GM12864 (cell line): ENCODE measurements at places on chromosomes 1 and 21.

DNA sequence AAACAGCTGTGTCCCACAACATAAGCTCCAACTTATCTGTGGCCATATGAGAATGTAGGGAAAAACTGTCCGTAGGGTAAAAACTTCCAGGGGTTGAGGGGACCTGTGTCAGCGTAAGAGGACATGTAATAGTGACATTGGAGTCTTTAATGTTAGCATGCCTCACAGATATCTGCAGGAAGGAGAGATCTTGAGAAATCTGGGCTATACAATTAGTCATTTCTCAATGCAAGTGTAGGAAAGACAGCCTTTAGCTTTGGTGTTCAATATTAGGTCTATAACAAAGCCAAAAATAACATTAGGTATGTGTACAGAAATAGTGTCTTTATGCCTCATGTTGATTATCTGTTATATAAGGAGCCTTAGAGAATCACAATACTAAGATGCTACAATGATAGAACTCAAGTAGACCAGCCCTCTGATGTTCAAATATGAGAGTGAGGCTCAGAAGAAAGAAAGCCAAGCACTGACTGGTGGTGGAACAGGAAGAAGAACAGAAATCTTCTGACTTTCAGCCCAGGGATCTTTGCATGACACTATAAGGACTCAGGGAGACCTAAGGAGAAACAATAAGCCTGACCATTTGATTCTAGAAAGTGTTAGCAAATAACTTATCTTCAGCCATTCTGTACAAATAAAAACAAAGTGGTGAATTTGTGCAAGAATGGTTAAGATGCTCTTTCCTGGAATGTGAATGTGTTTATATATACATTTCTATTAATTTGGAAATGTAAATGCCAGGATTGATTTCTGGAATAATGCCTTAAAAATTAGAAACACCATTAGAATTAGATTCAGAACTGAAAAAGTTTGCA lies 152.6 kb downstream of the ZC3H11B start:
- DNase-seq = no peak

DNA sequence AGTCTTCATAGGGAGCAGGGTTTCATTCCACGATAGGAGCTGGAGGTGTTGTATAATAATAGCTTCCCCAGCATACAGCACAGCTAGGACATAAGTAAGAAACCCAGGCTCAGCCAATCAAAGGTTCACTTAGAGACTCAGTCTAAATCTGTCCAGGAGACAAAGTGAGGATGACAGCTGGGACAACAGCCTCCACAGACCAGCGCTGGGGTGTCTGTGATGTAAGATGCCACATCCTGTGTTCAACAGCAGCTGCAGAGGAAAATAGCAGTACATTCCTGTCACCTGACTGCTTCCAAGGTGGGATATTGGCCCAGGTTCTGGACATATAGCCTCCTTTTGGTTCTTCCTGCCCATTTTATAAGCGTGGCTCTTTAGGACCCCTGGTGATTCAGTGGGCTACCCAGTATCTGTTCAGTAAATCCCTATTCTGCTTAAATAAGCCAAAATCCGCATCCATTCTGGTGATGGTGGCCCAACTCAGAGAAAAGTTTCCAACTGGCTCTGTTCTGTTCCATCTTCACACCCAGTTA lies 176.8 kb upstream of the SYT6 start:
- DNase-seq = no peak

GRCh38 chr1:175687622-175688415 lies 55.6 kb downstream of the TNR start:
- DNase-seq = no peak

DNA sequence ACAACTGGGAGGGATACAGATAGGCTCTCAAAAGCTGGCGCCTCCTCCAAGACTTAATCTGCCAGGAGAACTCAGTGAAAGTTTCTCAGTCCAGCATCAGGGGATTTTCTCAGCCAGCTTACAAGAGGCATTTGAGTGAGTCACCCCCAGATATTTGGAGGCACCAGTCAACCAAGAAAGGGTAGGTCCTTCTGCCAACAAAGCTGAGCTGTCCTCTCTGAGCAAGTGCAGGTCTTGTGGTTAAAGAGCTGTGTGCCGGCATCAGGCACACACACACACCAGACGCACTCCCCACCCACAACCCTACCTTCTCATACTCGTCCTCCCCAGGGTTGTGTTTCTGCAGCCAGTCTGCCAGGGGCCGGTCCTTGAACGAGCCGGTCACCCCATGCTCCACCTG lies 27.0 kb upstream of the PPP1R15B start:
- no peak for DNase-seq

GRCh38 chr1:11648039-11648438 lies 6.2 kb downstream of the FBXO2 start:
- DNase-seq = no peak

GRCh38 chr1:200959411-200959921 lies 64.0 kb downstream of the KIF21B start:
- DNase-seq = no peak

GRCh38 chr1:173149887-173150286 lies 57.2 kb downstream of the TNFSF4 start:
- no peak for DNase-seq

- DNase-seq = no peak
Measured at GRCh38 chr1:30778154-30778978, 20.8 kb upstream of the LAPTM5 start.

- DNase-seq = no peak
Measured at GRCh38 chr1:20386323-20387081, 95.8 kb downstream of the VWA5B1 start.

DNA sequence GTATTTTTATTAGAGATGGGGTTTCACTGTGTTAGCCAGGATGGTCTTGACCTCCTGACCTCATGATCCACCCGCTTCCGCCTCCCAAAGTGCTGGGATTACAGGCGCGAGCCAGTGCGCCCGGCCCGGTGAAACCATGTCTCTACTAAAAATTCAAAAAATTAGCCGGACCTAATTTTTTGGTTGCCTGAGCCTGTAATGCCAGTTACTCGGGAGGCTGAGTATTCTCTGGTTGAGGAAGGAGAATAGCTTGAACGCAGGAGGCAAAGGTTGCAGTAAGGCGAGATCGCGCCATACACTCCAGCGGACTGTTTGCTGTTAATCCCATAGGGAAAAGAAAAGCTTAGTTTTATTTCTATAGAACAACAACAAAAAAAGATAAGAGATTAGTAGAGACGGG lies 29.9 kb upstream of the HJV start:
- DNase-seq = no peak

- no peak for DNase-seq
Measured at GRCh38 chr1:204602111-204602579, 83.4 kb downstream of the LRRN2 start.

DNA sequence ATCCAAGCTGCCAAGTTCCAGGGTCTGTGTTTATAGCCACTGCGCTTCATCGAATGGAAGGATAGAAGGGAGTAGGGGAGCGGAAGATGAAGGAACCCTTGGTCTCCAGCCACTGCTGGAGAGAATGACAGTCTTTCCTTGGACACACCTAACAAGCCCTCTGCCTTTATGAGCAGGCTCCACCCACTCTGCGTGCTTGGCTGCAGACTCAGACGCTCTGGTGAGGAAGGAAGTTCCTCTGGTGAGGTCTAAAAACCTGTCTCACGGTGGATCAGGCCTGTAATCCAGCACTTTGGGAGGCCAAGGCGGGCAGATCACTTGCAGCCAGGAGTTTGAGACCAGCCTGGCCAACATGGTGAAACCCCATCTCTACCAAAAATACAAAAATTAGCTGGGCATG lies 55.4 kb downstream of the MATN1 start:
- no peak for DNase-seq

GRCh38 chr1:33709174-33709782 lies 154.6 kb upstream of the HMGB4 start:
- no peak for DNase-seq

DNA sequence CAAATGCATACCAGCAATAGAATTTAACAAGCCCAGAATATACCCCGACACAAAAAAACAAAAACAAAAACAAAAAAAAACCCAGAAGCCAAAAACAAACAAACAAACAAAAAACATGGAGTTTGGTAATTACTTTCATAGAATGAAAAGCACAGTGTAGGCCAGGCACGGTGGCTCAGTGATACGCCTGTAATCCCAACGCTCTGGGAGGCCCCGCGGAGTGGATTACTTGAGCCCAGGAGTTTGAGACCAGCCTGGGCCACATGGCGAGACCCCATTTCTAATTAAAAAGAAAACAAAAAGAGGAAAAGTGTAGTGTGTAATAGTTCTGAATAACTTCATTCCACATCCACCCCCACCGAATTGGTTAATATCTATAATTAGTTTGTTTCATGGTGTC lies 1265.7 kb downstream of the NCAM2 start:
- DNase-seq = no peak

DNA sequence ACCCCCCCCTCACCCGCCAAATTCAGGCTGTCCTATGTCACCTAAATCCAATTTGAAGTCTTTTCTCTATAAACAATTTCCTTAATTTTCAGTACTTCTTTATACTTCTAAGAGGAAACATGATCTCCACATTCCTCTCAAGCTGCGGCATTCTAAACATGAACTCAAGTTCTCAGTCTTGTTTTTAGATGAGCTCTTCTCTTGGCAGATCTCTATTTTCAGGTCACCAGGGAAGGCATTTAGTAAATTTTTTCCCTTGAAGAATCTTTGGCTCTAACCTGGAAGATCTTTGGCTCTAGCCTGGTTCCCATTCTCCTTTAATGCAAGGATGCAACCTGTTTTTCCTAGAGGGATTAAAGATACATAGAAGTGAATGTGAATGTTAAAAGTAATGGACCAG lies 193.4 kb downstream of the ATG4C start:
- no peak for DNase-seq
